ENCODE measurements at places on chromosomes 2 and 18. TPM values are rescaled to one million over a fixed set of nuclear protein-coding genes. Genes with fewer than 3 reads are reported as not detected.
A peak's percentile ranks its signal among the peaks of the same experiment; 100 is the strongest.

GRCh38 chr18:12309683-12310198, 1.7 kb downstream of the TUBB6 start:
- H3K27me3 ChIP-seq = no peaks in the 10 kb centered on the region
- no peak for DNase-seq
- H3K36me3 ChIP-seq = peaks cover 34% of the 10 kb centered on the region
- peaks cover 56% of the 10 kb centered on the region for H3K4me1 ChIP-seq
- peak overlapping the region; percentile 86 for H3K27ac ChIP-seq

DNA sequence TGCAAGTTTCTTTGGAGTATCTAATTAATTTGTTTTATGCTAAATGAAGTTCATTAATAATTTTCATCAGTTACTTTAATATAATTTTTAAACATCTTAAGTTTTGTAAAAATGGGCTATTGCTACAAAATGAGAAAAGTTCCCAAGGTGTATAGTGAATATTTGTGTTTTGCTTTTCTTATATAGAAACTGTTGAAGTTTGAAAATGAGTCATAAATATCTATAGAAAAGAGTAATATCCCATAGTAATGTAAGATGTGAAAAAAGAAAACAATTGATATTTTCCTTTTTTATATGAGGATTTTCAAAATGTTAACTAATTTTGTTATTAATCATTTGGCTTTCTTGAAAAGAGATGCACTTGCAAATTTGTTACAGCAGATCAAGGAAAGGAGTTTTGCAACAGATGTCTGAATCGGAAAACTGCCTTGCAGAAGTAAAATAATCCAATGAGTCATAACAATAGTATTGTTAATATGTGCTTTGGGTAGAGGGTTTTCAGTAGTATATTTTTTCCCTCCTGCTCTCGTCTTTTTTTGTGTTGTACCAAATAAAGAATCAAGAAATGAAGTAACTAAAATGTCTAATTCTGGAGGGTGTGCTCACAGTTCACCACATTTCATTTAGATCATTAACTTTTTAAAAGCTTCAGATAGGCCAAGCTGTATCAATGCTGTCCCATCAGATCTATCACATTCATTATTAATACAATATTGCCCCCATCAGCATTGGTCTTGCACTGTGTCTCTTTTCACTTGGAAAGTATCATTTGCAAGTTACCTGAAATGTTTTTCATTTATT, 15.5 kb downstream of the DUSP19 start:
- peaks cover 10% of the 10 kb centered on the region for H3K4me1 ChIP-seq
- peak overlapping the region; percentile 41 for H3K27ac ChIP-seq
- DNase-seq = no peak
- H3K36me3 ChIP-seq = peaks cover 3% of the 10 kb centered on the region

- DNase-seq = no peak
- peaks cover 5% of the 10 kb centered on the region for H3K27me3 ChIP-seq
- no peaks in the 10 kb centered on the region for H3K4me1 ChIP-seq
- no peaks in the 10 kb centered on the region for H3K36me3 ChIP-seq
- no peak overlapping the region for H3K4me3 ChIP-seq
Measured at GRCh38 chr2:138035608-138036217, 71.4 kb downstream of the HNMT start.

- no peaks in the 10 kb centered on the region for H3K36me3 ChIP-seq
- DNase-seq = no peak
- no peak overlapping the region for H3K4me3 ChIP-seq
- H3K27me3 ChIP-seq = no peaks in the 10 kb centered on the region
- H3K4me1 ChIP-seq = no peaks in the 10 kb centered on the region
- H3K27ac ChIP-seq = no peak overlapping the region
Measured at GRCh38 chr18:38256366-38256765, 690.8 kb upstream of the CELF4 start.

DNA sequence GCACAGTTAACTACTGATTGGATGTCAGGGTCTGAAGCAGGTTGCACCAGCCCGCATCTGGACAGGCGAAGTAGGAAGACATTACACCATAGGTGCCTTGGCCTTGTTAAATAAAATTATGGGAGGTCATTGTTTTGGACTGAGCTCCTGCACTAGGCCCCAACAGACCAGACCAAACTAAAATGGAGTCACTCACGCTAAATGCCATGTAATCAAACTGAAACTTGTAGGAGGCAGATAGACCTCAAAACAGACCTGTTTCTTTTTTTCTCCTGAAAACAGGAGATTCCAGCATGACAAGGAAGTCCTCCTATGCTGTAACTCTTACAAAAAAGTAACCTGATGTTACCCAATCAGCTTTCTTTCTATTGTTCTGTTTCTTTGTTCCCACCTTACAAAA, 15.5 kb upstream of the NFU1 start:
- peaks cover 15% of the 10 kb centered on the region for H3K4me1 ChIP-seq
- no peaks in the 10 kb centered on the region for H3K27me3 ChIP-seq
- no peak overlapping the region for H3K4me3 ChIP-seq

GRCh38 chr2:30367232-30368070, 79.6 kb upstream of the LCLAT1 start:
- H3K4me3 ChIP-seq = no peak overlapping the region
- H3K36me3 ChIP-seq = no peaks in the 10 kb centered on the region
- no peaks in the 10 kb centered on the region for H3K27me3 ChIP-seq
- H3K27ac ChIP-seq = no peak overlapping the region
- peaks cover 56% of the 10 kb centered on the region for H3K4me1 ChIP-seq
- no peak for DNase-seq

- H3K36me3 ChIP-seq = no peaks in the 10 kb centered on the region
- H3K4me1 ChIP-seq = peaks cover 4% of the 10 kb centered on the region
- H3K4me3 ChIP-seq = no peak overlapping the region
- no peak for DNase-seq
- no peak overlapping the region for H3K27ac ChIP-seq
Measured at GRCh38 chr2:86632672-86633071, 9.0 kb upstream of the RNF103 start.

DNA sequence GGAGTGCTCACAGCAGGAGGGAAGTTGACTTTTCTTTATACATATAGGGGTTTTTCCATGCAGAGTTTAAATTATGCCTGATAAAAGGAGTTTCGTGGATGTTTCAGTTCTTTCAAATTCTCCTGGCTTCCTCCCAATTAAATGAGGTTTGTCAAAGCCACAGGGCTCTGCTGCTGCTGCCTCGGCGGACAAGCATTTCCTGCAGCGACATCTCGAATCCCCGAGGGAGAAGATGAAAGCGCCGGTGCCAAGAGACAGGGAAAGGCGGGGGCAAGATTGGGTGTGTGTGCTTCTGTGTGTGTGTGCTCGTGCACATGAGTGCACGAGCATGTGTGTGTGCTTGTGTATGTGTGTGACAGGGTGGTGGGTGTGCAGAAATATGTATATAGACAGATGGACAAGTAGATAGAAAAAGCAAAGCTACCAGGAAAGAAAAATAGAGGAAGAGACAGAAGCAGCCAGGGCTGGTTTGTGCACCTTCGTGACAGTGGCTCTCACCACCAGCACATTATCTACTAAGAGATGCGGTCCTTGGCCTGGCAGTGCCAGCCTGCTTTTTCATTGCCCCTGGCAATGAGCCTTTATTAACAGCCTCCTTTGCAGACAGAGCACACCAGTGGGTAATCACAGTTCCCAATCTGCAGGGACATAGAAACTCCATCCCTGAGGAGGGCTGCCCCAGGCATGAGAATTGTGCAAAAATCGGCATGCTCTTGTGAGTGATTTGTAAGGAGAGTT, 76.2 kb downstream of the CDK15 start:
- H3K4me3 ChIP-seq = peak overlapping the region; percentile 55
- DNase-seq = no peak
- no peaks in the 10 kb centered on the region for H3K36me3 ChIP-seq
- H3K27me3 ChIP-seq = no peaks in the 10 kb centered on the region

CDH2 gene
- total RNA-seq = 208 TPM

GRCh38 chr2:184646177-184646576, 47.8 kb downstream of the ZNF804A start:
- H3K27me3 ChIP-seq = peaks cover 4% of the 10 kb centered on the region
- no peak overlapping the region for H3K4me3 ChIP-seq
- no peak for DNase-seq
- H3K36me3 ChIP-seq = no peaks in the 10 kb centered on the region

DNA sequence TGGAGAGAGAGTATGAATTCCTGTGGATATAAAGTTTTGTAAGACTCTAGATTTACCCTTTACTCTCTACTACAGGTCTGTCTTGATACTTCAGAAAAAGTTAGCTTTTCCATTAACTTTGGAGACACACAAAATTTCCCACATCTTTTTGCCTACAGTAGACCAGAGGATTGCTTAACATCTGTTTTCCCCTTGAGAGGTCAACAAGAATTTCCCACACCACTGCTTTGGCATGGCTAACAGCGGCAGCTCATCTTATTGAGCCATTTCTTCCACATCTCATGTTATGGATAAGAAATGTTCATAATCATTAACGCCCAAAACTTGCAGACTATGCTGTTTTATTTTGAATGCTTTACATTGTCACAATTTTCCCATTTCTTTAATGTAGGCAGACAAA, 273.6 kb upstream of the RGPD4 start:
- no peak overlapping the region for H3K4me3 ChIP-seq
- no peak overlapping the region for H3K27ac ChIP-seq
- no peak for DNase-seq
- no peaks in the 10 kb centered on the region for H3K4me1 ChIP-seq
- no peaks in the 10 kb centered on the region for H3K27me3 ChIP-seq

GRCh38 chr2:10493634-10494281, 45.6 kb upstream of the ODC1 start:
- peaks cover 12% of the 10 kb centered on the region for H3K4me1 ChIP-seq

ASB18 gene
- not detected for total RNA-seq

SCYGR4 gene
- not detected for total RNA-seq

DNA sequence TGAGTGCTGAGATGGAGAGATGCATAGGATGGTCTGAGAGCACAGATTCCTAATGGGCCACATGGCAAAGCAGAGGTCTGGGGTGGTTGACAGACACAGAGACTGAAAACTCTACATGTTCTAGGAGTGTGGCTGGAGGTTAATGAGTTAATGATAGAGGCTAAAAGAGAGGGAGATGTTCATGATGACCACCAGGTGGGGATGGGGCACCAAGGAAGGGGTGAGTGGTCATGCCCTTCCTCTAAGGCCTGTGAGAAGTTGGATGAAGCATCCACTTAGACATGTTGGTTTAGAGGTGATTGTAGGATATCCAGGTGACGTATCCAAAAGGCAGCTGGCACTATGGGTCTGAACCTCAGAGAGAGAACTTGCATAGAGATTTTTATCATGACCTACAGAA, 102.1 kb downstream of the LRP2 start:
- no peak overlapping the region for H3K4me3 ChIP-seq
- H3K4me1 ChIP-seq = no peaks in the 10 kb centered on the region
- DNase-seq = no peak
- H3K36me3 ChIP-seq = no peaks in the 10 kb centered on the region
- no peak overlapping the region for H3K27ac ChIP-seq
- peaks cover 9% of the 10 kb centered on the region for H3K27me3 ChIP-seq

DNA sequence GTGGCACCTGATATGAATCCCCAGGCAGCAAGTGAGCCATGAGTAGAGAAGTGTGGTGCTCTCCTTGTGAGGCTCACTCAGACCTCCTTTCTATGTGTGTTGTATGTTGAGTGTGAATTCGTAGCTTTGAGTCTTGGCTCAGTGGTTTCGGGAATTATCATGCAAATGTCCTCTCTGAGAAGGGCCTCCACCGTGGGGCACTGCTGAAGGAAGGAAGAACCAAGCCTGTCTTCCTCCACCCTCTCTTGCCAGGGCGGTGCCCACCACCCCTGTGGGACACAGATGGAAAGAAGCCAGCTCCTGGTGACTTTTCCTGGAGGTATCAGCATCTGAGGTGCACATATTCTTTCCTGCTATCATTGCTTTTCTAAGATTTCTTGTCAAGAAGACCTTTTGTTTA, 156.1 kb downstream of the MYT1L start:
- no peaks in the 10 kb centered on the region for H3K36me3 ChIP-seq
- peaks cover 51% of the 10 kb centered on the region for H3K27me3 ChIP-seq
- H3K4me3 ChIP-seq = no peak overlapping the region
- H3K4me1 ChIP-seq = no peaks in the 10 kb centered on the region
- no peak for DNase-seq

DNA sequence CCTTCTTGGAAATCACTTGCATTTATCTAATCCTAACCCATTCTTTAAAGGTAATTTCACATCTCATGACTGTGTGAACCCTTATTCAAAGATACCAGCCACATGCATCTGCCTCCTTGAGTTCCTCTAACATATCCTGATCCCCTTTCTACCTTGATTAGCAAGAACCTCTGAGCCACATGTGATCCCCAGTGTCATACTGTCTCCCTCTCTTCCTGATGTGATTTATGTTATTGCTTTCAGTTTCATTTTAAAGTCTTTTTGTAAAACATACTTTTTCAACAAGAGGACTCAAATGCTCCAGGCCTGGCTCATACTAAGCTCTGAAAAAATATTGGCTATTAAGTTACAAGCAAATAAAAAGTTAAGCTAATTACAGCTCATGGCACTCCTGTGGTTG, 470.1 kb downstream of the DLGAP1 start:
- peak overlapping the region; percentile 4 for H3K27ac ChIP-seq
- H3K27me3 ChIP-seq = no peaks in the 10 kb centered on the region
- H3K36me3 ChIP-seq = no peaks in the 10 kb centered on the region
- no peak overlapping the region for H3K4me3 ChIP-seq
- no peak for DNase-seq

ECEL1 gene
- total RNA-seq = 0.12 TPM

GRCh38 chr2:234808907-234809306, 142.9 kb upstream of the SH3BP4 start:
- no peak for DNase-seq
- H3K36me3 ChIP-seq = peaks cover 2% of the 10 kb centered on the region
- H3K4me1 ChIP-seq = no peaks in the 10 kb centered on the region
- H3K27me3 ChIP-seq = peaks cover 13% of the 10 kb centered on the region
- no peak overlapping the region for H3K27ac ChIP-seq

- peaks cover 4% of the 10 kb centered on the region for H3K36me3 ChIP-seq
- peak overlapping the region; percentile 68 for H3K27ac ChIP-seq
- H3K4me1 ChIP-seq = peaks cover 40% of the 10 kb centered on the region
- no peak for DNase-seq
Measured at GRCh38 chr2:3706892-3707291, 3.5 kb downstream of the DCDC2C start.

- no peak overlapping the region for H3K4me3 ChIP-seq
- H3K4me1 ChIP-seq = no peaks in the 10 kb centered on the region
- H3K27ac ChIP-seq = no peak overlapping the region
- peaks cover 25% of the 10 kb centered on the region for H3K36me3 ChIP-seq
- DNase-seq = no peak
- no peaks in the 10 kb centered on the region for H3K27me3 ChIP-seq
Measured at GRCh38 chr2:53907582-53907981, 47.8 kb upstream of the GPR75 start.

SLC38A11 gene
- 0.18 TPM for total RNA-seq

All from chondrocyte (in vitro differentiated cells).